T-helper 1 cell (primary cell): ENCODE measurements at places on chromosomes 11 and 22.

DNA sequence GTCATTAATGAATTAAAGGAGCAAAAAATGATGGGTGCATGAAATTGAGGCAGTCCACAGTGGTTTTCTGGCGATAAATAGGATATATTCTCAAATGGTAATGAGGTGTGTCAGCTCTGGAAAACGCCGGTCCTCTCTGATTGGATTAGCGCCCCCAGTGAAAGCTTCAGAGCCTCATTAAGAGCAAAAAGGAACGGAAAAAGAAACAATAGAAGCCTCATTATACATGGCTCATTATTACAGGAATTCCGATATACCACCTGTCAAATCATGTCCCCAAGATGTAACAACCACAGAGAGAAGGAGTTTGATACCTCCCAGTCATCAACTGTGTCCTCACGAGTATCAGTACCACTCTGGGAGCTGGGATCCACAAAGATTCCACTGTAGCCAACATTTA is 175.7 kb upstream of the PITPNB start:
- DNase-seq: no peak

- no peak for DNase-seq
Measured at GRCh38 chr11:16027621-16028020, 328.7 kb downstream of the SOX6 start.

DNA sequence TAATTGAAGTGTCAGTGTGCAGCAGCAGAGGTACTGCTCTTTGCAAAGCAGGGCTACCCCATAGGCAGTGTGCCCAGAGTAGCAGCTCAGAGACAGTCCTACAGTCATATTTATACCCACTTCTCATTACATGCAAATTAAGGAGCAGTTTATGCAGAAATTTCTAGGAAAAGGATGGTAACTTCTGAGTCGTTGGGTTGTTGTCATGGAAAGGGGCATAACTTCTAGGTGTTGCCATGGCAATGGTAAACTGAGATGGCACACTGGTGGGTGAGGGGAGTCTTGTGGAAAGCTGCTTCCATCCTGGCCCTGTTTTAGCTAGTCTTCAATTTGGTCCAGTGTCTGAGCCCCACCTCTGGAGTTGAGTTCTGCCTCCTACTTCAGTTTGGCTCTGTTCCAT is 77.4 kb downstream of the MN1 start:
- DNase-seq: no peak

GRCh38 chr11:97943493-97943892 is 1077.3 kb upstream of the CNTN5 start:
- no peak for DNase-seq

- DNase-seq: no peak
Measured at GRCh38 chr22:49244466-49245420, 582.9 kb downstream of the BRD1 start.

- DNase-seq: no peak
Measured at GRCh38 chr11:4825132-4825531, 4.0 kb downstream of the OR51F2 start.
